GM12892 (cell line): ENCODE measurements at places on chromosomes 16 and 17.

- DNase-seq: no peak
Observed at GRCh38 chr17:50209472-50210239, 8.2 kb upstream of the COL1A1 start.

- DNase-seq: peak; percentile 53
Observed at GRCh38 chr17:77233635-77234334, 93.0 kb downstream of the SEC14L1 start.

- DNase-seq: no peak
Observed at GRCh38 chr17:82566129-82566960, 46.8 kb downstream of the FOXK2 start.

- no peak for DNase-seq
Observed at GRCh38 chr17:78475211-78475610, 96.8 kb downstream of the PGS1 start.

DNA sequence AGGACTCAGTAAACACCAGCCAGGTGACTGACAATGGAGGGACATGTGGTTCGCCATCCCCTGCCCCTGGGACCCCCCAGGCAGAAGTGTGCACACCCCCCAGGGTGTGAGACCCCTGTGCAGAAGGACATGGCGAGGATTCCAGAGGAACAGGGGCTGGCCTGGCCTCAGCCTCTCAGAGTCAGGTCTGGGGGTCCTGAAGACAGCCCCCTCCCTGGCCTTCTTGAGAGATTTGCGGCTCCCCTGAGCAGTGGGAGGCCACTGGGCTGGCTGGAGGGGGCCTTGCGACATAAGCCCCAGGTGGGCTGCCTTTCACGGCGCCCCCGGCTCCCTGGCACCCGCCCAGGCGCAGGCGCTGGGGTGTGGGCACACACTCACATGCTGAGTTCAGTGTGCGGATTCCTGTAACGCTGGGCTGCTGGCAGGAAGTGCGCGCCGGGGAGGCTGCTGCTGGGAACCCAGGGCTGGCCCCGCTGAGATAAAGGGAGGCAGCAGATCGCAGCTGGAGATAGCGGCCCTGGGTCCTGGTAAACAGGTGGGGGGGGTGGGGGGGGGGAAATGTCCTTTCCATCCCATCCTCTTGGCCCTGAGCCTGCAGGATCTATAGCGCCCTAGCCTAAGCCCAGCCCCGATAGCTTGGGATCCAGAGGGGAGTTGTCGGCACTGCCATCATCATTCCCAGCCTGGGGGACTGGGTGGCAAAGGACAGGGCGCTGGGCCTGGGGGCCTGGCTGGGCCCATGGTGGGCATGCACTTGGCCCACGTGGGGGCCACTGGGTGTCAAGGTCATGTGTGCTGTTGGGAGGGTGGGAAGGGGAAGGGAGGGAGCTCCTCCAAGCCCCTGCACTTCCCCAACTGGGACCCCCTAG, 27.1 kb downstream of the TMEM235 start:
- DNase-seq: no peak

DNA sequence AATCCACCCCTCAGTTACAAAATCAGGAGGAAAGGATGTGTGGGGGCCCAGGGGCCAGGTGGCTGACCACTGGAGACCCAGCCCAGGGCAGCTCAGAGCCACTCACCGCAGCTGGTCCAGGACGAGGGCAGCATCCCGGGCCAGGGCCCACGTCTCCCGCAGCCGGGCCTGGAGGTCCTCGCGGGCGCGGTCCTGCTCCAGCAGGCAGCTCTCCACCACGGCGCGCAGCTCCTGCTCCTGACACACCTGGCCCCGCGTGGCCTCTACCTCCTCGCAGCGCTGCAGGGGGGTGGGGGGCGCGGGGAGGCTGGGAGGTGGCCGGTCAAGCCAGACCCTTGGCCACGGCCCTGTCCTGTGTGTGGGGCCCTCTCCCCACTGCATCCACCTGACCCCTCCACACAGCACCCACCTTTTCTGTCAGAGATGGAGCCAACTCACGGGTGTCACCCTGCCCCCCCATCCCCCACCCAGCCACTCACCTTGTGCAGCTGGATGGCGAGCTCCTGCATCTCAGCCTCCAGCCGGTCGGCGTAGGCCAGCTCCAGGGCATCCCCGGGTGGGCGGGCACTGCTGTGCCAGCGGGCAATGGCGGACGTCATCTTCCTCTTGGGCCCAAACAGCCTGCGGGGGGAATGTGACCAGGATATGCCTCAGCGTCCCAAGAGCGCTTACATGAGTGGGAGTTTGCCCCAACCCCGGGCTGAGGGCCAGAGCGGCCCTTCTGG, 5.1 kb downstream of the NUDT16L1 start:
- DNase-seq: peak; percentile 5

GRCh38 chr16:53744449-53744848, 40.5 kb downstream of the FTO start:
- DNase-seq: no peak

- DNase-seq: no peak
Observed at GRCh38 chr16:69083306-69083941, 22.0 kb upstream of the HAS3 start.

GRCh38 chr16:73060892-73061490, 13.1 kb upstream of the ZFHX3 start:
- DNase-seq: no peak

DNA sequence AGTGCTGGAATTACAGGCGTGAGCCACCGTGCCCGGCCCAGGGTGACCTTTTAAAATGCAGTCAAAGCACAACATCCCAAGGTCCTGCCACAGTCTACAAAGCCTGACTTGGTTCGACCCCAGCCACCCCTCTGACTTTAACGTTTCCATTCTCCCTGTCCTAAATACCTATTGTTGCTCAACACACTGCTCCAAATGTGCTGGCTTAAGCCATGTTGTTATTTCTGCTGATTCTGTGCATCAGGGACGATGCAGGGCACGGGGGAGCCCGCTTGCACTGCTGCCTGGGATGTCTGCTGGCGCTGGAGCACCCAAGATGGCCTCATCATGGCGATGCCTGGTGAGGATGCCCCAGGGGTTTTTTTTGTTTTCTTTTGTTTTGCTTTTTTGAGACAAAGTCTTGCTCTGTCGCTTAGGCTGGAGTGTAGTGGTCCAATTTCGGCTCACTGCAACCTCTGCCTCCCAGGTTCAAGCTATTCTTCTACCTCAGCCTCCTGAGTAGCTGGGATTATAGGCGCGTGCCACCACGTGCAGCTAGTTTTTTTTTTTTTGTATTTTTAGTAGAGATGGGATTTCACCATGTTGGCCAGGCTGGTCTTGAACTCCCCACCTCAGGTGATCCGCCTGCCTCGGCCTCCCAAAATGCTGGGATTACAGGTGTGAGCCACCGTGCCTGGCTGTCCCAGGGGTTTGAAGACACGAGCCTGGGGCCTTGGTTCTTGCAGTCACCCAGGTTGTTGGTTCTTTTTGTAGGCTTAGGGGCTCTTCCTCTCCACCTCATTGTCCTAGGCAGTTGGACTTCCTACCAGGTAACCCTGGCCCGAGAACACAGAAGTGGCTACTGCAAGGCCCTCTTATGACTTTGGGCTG, 22.9 kb downstream of the TMC7 start:
- no peak for DNase-seq

- DNase-seq: no peak
Observed at GRCh38 chr16:15581127-15581815, 61.7 kb downstream of the MARF1 start.

DNA sequence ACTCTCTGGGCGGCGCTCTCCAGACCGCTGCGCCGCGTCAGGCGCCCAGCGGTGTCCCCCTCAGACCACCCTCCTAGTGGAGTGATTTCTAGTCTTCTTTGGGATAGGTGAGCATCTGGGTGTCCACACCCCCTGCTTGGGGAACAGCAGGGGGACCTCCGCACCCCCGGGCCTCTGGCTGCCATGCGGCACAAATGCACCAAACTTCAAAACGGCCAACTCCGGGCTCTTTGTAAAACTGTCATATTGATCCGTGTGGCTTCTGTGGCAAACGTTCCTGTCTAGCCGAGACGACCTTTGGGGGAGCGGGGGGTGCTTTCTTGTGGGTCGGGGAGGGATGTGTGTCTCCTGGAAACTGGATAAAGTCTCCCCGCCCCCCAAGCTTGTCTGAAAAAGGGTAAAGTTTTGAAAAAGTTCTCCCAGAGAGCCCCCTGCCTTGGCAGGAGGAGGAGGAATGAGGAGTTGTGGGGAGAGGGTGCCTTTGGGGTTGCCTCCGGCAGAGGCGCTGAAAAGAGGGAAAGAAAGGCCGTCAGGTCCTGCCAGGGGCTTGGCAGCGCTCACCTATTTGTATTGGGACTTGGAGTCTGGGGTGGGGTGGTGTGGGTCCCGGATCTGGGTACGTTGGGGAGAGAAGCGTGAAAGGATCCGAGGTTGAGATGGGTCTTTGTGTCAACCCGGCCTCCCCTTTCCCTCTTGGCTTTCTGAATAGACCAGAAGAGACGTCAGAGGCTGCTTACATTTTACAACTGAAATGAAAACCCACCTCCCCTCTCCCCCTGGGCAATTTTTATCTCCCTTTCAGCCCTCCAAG, 2.2 kb upstream of the CHD3 start:
- DNase-seq: no peak

DNA sequence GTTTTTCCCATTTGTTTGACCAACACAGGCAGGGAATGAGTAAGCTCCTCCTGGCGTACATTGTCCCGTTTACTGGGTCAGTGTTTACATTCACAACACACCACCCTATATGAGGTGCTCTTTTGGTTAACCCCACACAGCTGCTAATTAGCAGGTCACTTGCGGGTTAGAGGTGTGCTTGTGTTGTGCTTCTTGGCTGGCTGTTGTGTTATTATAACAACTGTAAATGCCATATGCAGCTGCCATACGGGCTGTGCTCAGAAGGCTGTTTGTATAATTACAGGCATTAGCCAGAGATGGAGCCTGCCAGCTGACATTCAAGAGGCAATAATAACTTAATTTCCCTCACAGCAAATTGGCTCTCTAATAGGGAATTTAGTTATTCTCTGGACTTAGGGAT, 205.1 kb upstream of the ELAC2 start:
- no peak for DNase-seq

DNA sequence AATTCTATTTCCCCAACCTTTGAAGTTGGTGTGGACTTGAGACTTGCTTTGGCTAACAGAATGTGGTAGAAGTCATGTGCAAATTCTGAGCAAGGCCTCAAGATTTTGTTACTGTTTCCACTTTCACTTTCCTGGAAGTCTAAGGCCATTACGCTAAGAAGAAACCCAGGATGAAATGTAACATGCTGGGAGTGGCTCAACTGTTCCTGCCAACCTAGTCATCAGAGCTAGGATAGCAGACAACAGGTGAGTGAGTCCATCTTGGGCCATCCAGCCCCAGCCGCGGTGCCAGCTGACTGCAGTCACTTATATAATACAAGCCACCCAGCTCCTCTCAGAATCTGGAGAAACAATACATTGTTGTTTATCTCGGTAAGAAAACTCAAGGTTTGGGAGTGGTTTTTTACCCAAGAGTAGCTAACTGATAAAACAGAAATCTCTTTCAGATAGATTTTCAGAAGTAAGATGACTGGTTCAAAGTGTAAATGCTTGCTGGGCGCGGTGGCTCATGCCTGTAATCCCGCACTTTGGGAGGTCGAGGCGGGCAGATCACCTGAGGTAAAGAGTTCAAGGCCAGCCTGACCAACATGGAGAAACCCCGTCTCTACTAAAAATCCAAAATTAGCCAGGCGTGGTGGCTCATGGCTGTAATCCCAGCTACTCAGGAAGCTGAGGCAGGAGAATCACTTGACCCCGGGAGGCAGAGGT, 10.7 kb upstream of the STX4 start:
- DNase-seq: no peak

- DNase-seq: no peak
Observed at GRCh38 chr16:55294129-55294528, 29.9 kb upstream of the IRX6 start.

GRCh38 chr16:28977703-28978662, 3.4 kb downstream of the SPNS1 start:
- no peak for DNase-seq

DNA sequence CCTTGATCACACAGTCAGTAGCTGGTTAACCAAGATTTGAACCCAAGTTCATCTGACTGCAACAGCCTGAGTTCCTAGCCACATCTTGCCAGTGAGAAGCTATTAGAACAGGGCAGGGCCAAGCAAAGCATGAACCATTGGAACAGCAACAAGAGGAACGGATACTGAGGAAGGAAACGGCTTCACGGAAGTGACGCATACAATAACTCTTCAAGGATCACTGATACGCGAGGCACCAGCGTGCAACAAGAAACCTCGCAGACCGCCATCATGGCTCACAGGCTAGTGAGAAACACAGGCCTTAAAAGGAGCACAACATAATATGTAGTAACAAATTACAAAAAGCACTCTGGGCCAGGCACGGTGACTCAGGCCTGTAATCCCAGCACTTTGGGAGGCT, 114.9 kb downstream of the CDYL2 start:
- DNase-seq: no peak

DNA sequence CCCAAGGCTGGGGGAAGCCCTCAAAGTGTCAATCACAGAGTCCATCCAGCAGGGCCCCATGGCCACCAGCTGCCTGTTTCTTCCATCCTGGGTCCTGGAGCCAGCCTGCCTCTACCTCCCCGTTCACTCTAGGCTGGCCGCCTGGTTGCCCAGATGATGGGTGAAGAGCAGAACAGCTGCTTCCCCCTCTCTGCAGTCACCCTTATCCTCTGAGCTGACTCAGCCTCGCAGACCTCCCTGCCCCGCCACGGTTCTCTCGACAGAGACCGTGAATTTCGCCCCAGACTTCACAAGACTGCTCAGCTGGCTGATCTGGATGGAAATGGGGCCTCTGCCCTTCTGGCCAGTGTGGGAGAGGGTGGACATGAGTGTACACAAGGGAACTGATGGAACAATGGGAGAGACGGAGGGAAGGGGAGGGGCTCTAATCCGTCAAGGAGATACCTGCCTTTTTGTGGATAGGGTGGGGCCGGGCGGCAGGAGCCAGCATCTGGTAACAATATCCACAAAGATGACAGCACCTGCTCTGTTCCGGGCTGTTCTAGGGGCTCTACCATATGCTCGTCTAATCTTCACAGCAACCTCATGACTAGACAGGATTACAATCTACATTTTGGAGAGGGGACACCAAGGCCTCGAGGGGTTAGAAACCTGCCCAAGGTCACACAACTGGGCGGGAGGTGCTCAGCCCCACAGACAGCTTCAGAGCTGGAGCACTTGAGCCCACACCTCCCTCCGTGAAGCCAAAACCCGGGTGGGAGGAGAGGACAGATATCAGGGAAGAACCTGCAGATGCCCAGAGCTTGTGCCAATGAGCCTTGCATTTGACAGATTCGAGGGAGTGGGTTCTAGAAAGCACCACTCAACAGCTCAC, 136.0 kb downstream of the SDK2 start:
- DNase-seq: no peak

DNA sequence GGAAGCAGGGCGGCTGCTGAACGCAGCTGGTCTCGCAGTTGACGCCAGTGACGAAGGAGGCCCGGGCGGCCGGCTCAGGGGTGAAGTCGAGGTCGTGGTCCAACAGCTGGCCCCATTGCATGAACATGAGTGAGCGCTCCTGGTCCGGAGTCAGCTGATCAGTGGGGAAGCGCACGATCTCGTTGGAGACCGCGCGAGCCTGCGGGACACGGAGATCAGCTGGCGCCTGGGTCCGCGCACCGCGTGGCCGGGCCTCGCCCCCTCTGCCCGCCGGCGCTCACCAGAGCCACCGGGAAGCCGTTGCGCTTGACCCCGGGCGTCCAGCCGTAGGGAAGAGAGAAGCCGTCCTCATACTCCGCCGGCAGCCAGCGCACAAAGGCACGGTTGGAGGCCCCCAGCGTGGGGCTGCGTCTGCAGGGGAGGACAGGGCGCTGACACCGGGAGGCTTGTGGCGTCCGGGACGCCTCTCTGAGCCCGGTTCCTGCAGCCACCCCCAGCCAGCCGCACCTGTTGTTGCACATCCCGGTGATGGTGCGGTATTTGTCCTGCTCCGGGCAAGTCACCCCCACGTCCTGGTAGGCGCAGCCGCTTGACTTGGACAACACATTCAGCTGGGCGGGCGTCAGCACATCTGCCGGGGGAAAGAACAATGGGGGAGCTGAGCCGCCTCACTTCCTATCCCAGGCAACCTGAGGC, 1.6 kb downstream of the MPO start:
- DNase-seq: no peak
